ENCODE measurements at places on chromosomes 4 and X. TPM values are rescaled to one million over a fixed set of nuclear protein-coding genes. Genes with fewer than 3 reads are reported as not detected.

DNA sequence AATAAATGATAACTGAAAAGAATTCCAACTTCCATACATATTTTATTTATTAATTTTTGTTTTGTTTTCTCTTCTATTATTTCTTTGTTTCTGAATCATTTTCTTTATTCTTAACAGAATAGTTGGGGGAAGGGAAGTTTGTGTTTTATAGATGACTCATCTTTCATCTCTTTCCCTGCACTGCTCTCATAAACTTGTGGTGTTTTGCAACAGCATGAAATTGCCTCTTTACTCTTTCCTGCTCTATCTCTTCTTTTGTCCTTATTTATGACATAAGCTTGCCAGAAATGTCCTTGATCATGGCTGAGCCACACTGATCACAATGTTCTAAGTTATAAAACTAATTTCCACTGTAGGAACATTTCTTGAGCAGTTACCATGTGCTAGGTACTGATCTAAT is 22.3 kb downstream of the QRFPR start:
- H3K36me3 ChIP-seq, result no peaks in the 10 kb centered on the region
- no peak overlapping the region for H3K27ac ChIP-seq
- DNase-seq, result no peak
- no peaks in the 10 kb centered on the region for H3K4me1 ChIP-seq

DNA sequence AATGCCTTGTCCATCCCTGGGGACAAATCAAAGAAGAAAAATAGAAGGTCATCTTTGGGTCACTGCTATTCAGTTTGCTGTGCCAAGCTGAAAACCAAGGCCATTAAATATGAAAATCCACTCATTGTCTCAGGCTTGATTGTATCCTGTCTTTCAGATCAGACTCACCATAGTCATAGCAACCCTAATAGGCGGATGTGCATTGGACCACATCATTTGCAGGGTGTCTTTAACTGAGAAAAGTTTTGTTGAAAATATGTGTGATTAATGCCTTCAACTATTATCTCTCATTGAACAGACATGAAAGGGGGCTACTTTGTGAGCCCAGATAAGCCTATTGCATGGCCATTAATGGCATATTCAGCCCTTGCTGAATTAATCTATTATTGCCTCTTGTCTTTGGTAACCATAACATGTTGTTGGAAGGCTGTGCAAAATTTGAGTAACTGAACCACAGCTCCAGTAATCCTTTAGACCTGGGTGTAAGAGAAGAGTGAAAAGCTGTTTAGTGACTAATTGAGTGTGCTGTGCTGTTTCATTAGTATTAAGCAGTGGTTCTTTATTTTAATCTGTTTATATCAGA is 453.6 kb upstream of the EPHA5 start:
- no peak overlapping the region for H3K4me3 ChIP-seq
- H3K4me1 ChIP-seq, result no peaks in the 10 kb centered on the region
- no peaks in the 10 kb centered on the region for H3K27me3 ChIP-seq
- H3K27ac ChIP-seq, result no peak overlapping the region
- no peak for DNase-seq
- H3K36me3 ChIP-seq, result no peaks in the 10 kb centered on the region

DNA sequence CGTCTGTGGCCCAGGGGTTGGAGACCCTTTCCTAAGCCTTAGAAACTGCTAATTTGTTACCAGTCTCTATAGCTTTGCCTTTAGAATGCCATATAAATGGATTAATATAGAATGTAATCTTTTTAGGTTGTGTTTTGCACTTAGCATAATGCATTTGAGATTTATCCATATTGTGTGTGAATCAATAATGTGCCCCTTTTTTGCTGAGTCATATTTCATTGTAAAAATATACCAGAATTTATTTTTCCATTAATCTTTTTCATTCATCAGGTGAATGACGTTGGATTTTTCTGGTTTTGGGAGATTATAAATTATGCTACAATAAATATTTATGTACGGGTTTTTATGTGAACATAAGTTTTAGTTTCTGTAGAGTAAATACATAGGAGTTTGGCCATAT is 478.8 kb upstream of the MAGEB18 start:
- no peaks in the 10 kb centered on the region for H3K36me3 ChIP-seq
- no peaks in the 10 kb centered on the region for H3K27me3 ChIP-seq
- no peaks in the 10 kb centered on the region for H3K4me1 ChIP-seq
- H3K4me3 ChIP-seq, result no peak overlapping the region

GRCh38 chr4:117610706-117611308 is 423.5 kb upstream of the NDST3 start:
- H3K27me3 ChIP-seq, result no peaks in the 10 kb centered on the region
- H3K4me1 ChIP-seq, result no peaks in the 10 kb centered on the region
- H3K4me3 ChIP-seq, result no peak overlapping the region
- no peak overlapping the region for H3K27ac ChIP-seq

Gene SPANXA1
- not detected for total RNA-seq
